ENCODE measurements at places on chromosomes 5 and 9.

DNA sequence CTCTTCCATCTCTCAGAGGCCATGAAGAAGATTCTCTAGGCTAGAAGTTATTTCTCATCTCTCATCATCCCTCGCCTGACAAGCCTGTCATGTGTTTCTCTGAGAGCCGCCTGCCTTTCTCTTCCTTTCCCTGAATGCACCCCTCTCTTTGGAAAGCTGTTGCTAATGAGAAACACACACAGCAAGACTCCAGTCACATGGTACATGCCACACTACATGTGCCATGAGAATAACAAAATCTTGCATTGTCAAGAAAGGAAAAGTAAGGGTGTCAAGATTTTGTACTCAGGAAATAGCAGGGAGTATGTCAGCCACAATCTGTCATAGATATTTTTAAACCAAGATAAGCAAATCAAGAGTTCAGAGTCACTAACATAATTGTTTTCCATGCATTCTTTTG is 8.9 kb downstream of the AGXT2 start:
- no peak for DNase-seq
- no peak overlapping the region for H3K4me3 ChIP-seq
- peaks cover 5% of the 10 kb centered on the region for H3K4me1 ChIP-seq
- peaks cover 65% of the 10 kb centered on the region for H3K27me3 ChIP-seq

- H3K36me3 ChIP-seq: no peaks in the 10 kb centered on the region
- no peak for DNase-seq
- no peak overlapping the region for H3K27ac ChIP-seq
- H3K4me3 ChIP-seq: no peak overlapping the region
- H3K4me1 ChIP-seq: peaks cover 22% of the 10 kb centered on the region
Observed at GRCh38 chr5:151600069-151600665, 9.0 kb upstream of the FAT2 start.

- H3K27me3 ChIP-seq: no peaks in the 10 kb centered on the region
- H3K4me1 ChIP-seq: no peaks in the 10 kb centered on the region
- no peak for DNase-seq
- H3K36me3 ChIP-seq: no peaks in the 10 kb centered on the region
Observed at GRCh38 chr5:39209924-39210323, 9.4 kb downstream of the FYB1 start.

GRCh38 chr5:16842896-16843295 is 93.2 kb downstream of the MYO10 start:
- H3K27me3 ChIP-seq: no peaks in the 10 kb centered on the region
- DNase-seq: no peak
- H3K36me3 ChIP-seq: peaks cover 6% of the 10 kb centered on the region
- no peak overlapping the region for H3K4me3 ChIP-seq
- no peaks in the 10 kb centered on the region for H3K4me1 ChIP-seq
- H3K27ac ChIP-seq: no peak overlapping the region

DNA sequence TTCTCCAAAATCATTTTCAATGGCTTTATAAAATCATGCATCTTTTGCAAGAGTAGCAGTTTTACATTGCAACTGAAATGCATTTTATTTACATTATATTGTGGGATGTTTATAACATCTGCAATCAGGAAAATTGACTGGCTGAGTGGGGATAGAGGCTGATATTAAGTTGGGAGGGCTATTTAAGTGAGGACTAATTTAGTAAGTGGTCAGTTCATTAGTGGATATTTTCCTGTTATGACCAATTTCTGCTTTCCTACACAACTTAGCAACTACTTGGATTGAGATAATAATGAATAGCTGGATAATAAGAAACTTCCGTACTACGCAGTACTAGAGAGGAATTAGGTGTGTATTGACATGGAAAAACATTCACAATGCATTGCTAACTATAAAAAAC is 92.9 kb upstream of the SSBP2 start:
- H3K27ac ChIP-seq: no peak overlapping the region
- H3K4me3 ChIP-seq: no peak overlapping the region
- H3K4me1 ChIP-seq: peaks cover 11% of the 10 kb centered on the region

Measured in MCF 10A (cell line).